ENCODE measurements at places on chromosomes 7 and 10. TPM values are rescaled to one million over a fixed set of nuclear protein-coding genes. Genes with fewer than 3 reads are reported as not detected.

The ERVW-1 gene
- total RNA-seq: not detected

The LOXL4 gene
- 14.3 TPM for total RNA-seq

The VSTM4 gene
- total RNA-seq: 4.7 TPM

The RP9 gene
- 7.7 TPM for total RNA-seq

The NEURL1 gene
- total RNA-seq: 0.27 TPM

The GPR26 gene
- total RNA-seq: not detected

The HGF gene
- total RNA-seq: 194 TPM

The CREB5 gene
- 0.25 TPM for total RNA-seq

The IFIT1B gene
- total RNA-seq: not detected

The PGAM2 gene
- not detected for total RNA-seq

The SLC18A3 gene
- total RNA-seq: not detected

The TBC1D12 gene
- 16.5 TPM for total RNA-seq

The HECTD2 gene
- total RNA-seq: 10.9 TPM

The SPDYE9 gene
- total RNA-seq: 0.08 TPM

The TMEM229A gene
- total RNA-seq: 3.8 TPM

The NOM1 gene
- total RNA-seq: 10.8 TPM

The GIMAP4 gene
- total RNA-seq: 1.3 TPM

The AGR3 gene
- total RNA-seq: not detected

The GHRHR gene
- not detected for total RNA-seq

The NKX1-2 gene
- total RNA-seq: not detected

The NPFFR1 gene
- total RNA-seq: not detected

The RBP3 gene
- not detected for total RNA-seq

The MMD2 gene
- not detected for total RNA-seq

The CYP2C18 gene
- total RNA-seq: not detected

The ARL3 gene
- 10.4 TPM for total RNA-seq

The NPC1L1 gene
- total RNA-seq: not detected

The MYOF gene
- 381 TPM for total RNA-seq

The VTI1A gene
- total RNA-seq: 44.5 TPM

The MEIG1 gene
- not detected for total RNA-seq

The RSPH10B2 gene
- total RNA-seq: not detected

The TAF3 gene
- total RNA-seq: 6.5 TPM

The CYP2C19 gene
- total RNA-seq: not detected

The COMTD1 gene
- total RNA-seq: 16.3 TPM
